Activated CD4-positive, CD25-positive, alpha-beta regulatory T cell (primary cell): ENCODE measurements at places on chromosomes 7 and 10.

GRCh38 chr7:102306916-102307677 lies 20.4 kb downstream of the SH2B2 start:
- no peak for DNase-seq

GRCh38 chr10:51363415-51363814 lies 289.1 kb downstream of the PRKG1 start:
- DNase-seq: no peak

DNA sequence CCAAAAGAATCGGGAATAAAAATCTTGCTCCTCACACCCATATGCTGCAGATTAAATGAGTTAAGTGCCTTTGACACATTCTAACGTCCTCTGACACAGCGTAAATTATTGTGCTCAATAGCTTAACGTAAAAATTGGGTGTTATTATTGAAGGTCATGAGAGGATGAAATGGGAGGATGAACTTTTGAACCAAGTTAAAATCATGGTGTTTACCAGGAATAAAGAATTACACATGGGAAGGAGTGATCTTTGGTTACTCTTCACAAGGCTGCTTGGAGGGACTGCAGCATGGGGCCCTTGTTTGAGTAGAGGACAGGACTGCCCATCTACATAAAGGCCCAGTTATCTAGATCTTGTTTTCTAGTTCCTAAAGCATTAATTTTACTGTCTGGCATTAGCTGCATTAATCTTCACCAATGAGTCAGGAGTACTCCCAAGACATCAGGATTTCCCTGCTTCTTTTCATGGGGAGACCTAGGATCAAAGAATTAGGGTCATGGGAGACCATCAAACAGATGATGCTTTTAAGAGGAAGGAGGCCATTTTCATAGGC lies 84.9 kb upstream of the PRR15 start:
- no peak for DNase-seq

- DNase-seq: no peak
Measured at GRCh38 chr7:1755783-1756625, 85.9 kb downstream of the ELFN1 start.

DNA sequence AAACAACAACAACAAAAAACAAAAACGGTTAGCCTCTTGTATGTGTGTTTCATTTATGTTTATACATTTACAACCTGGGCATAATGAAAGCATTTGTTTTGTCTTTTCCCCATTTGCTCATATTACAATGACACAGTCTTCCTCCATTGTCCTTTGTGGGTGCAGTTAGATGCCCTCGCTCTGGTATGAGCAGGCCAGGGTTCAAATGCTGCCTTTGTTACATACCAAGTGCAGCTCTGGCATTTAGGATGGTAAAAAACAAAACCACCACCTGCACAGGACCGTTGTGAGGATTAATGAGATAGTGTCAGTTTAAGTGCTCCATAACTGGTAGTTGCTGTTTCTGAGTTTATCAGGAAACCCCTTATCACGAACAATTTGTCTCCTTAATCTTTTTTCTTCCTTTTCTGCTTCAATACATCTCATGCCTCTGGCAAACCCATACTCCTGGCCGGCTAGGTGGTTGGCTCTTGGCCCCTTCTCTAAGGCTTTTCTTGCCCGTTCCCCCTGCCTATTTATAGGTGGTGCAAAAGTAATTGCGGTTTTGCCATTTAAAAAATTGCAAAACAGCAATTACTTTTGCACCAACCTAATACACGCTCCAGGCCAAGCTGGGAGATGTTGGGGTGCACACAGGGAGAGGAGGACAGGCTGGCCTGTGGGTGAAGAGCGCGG lies 18.6 kb upstream of the TMEM225B start:
- DNase-seq: no peak

GRCh38 chr10:85152496-85152895 lies 824.1 kb downstream of the CCSER2 start:
- no peak for DNase-seq

DNA sequence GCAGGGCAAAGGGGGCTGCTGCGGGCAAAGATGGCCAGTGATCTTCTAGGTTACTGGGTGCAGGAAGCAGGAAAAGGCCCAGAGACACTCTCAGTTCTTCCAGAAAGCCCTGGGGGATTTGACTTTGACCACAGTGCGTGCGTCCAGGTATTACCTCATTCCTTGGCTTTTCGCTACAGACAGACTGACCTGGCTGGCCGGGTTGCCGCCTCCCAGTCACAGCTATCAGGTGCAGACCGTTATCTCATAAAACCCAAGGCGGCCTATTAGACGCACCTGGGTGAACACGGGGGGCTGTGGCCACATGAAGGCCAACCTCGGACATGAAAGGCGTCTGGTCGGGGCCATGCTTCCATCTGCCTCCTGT lies 80.3 kb downstream of the FOXL3 start:
- DNase-seq: no peak

GRCh38 chr10:44385696-44386441 lies 972 bp upstream of the CXCL12 start:
- DNase-seq: no peak

DNA sequence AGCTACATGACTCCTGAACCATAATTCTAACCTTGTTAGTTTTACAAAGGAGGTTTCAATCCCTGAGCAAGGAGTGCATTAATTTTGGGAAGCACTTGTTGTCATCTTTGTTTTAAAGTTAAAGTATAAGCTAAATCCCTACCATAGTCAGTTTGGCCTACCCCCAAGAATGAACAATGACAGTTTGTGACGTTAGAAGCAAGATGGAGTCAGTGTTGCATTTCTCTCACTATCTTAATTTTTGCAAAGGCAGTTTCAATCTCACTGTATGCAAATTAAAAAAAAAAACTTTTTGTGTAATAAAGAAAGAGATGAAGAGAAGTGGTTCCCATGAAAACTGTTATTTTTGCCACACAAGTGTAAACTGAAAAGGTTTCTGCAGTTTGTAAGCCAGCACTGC lies 50.7 kb upstream of the PIK3AP1 start:
- no peak for DNase-seq

GRCh38 chr7:64174941-64175340 lies 32.1 kb upstream of the ZNF735 start:
- DNase-seq: no peak

DNA sequence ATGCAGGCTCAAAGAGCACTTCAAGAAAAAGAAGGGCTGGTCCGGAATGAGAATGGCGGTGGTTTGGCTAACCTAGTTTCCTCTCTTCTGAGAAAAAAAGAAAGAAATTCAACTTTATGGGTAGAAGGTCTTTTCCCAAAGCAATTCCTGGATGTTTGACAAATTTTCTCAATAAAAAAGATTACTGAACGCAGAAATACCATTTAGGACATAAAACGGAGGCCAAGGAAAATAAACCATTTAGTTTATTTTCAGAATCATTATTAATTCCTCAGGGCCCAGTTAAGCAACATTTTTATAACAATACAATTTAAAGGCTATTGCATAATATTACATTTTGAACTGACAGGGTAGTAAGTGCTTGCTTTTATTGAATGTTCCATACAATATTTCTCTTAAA lies 284.6 kb upstream of the ANKRD30A start:
- DNase-seq: no peak
